Right forelimb (tissue), 1 donor: ENCODE measurements at places on chromosomes 5 and 9.

- no peak for DNase-seq
Observed at GRCh38 chr9:72839085-72839484, 113.8 kb downstream of the ALDH1A1 start.

- DNase-seq, result no peak
Observed at GRCh38 chr5:149041242-149041641, 21.6 kb downstream of the SH3TC2 start.

- no peak for DNase-seq
Observed at GRCh38 chr9:123407217-123407851, 51.3 kb downstream of the CRB2 start.

DNA sequence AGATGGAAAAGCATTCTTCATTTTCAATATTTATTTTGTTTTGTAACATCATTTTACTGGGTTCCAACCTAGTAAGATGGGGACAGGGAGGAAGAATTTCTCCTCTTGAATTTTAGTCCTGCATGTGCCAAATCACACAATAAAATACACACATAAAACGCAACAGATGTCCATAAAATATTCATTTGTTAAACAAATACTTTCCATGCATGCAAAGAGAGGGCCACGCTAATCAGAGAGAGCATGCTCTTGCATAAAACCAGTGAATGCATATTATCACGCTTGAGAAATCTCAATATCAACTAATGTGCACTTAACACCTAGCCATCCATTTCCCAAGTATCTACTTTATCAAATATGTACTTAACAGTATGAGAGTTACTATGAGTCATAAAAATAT is 212.6 kb upstream of the TARS1 start:
- no peak for DNase-seq

DNA sequence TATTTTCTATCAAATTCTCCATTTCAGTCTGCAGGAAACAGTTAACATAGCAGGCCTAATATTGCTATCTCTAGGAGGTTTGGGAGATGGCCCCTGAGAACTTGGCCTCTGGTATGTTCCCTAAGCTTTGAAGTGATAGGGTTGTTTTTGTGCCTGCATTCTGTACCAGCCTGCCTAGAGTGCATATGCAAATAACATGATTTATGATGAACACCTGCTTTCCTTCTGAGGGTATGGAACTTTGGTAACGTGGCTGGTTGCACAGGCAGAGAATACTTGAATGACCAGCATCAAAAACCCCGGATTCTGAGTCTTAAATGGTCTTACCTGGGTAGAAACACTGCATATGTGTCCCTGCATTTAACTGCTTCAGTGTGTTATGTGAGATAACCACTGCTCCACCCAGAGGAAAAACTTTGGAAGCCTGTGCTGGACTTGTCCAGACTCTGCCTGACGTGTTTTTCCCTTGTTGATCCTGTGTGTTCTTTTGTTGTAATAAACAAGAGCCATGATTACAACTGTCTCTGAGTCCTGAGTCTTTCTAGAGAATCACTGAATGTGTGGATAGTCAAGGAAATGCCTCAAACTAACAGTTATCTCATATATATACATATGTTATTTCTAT is 111.3 kb upstream of the ABCA1 start:
- DNase-seq, result no peak

- DNase-seq, result no peak
Observed at GRCh38 chr5:66344544-66344943, 200.4 kb downstream of the SREK1 start.

- no peak for DNase-seq
Observed at GRCh38 chr5:82975812-82976211, 101.4 kb downstream of the TMEM167A start.

GRCh38 chr5:10451137-10451824 is 9.6 kb downstream of the ROPN1L start:
- DNase-seq, result no peak

- DNase-seq, result no peak
Observed at GRCh38 chr5:171207256-171207847, 101.7 kb upstream of the TLX3 start.

DNA sequence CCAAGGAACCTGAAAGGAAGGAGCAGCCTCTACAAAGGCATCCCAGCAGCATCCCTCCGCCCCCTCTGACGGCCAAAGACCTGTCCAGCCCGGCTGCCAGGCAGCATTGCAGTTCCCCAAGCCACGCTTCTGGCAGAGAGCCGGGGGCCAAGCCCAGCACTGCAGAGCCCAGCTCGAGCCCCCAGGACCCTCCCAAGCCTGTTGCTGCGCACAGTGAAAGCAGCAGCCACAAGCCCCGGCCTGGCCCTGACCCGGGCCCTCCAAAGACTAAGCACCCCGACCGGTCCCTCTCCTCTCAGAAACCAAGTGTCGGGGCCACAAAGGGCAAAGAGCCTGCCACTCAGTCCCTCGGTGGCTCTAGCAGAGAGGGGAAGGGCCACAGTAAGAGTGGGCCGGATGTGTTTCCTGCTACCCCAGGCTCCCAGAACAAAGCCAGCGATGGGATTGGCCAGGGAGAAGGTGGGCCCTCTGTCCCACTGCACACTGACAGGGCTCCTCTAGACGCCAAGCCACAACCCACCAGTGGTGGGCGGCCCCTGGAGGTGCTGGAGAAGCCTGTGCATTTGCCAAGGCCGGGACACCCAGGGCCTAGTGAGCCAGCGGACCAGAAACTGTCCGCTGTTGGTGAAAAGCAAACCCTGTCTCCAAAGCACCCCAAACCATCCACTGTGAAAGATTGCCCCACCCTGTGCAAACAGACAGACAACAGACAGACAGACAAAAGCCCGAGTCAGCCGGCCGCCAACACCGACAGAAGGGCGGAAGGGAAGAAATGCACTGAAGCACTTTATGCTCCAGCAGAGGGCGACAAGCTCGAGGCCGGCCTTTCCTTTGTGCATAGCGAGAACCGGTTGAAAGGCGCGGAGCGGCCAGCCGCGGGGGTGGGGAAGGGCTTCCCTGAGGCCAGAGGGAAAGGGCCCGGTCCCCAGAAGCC is 30.8 kb downstream of the CD180 start:
- peak; percentile 86 for DNase-seq

GRCh38 chr5:56640763-56641406 is 174.5 kb upstream of the MAP3K1 start:
- DNase-seq, result no peak

DNA sequence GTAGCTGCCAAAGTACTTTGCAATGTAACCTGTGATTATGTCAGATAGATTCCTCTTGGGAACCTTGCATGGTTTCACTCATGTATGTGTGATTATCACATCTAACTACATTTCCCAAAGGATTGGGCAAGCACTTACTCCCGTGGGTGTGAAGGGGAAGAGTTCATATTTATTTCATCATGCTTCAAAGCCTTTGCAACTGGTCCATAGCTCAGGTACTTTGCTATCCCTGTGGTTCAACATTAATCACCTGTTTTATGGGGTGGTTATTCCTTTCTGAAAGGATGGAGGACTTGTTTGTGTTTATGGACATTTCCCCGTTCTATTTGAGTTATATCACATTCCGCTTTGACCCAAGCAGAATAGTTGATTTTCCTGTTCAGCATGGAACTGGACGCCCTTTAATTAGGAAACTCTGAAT is 13.6 kb upstream of the ERMP1 start:
- no peak for DNase-seq

GRCh38 chr5:164355267-164355830 is 849.9 kb downstream of the MAT2B start:
- no peak for DNase-seq

DNA sequence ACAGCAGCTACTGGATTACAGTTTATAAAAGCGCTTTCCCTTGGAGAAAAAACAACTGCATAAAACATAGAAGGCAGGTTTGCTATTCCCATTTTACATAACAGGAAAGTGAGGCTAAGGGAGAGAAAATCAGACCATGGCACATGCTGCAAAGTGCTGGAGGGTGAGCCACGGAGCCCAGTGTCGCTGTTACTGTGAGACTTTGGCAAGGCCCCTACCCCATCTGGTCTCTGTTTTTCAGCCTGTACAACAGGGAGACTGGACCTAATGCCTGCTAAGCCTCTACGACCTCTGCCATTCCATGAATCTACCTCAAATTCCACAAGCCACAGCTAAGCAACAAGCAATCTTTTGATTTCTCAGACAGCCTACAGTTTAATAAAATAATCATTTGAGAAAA is 139.2 kb downstream of the GABBR2 start:
- no peak for DNase-seq

GRCh38 chr9:130128251-130128650 is 44.0 kb upstream of the NCS1 start:
- no peak for DNase-seq

- no peak for DNase-seq
Observed at GRCh38 chr5:89156226-89156625, 273.2 kb upstream of the MEF2C start.

- no peak for DNase-seq
Observed at GRCh38 chr5:36666986-36667385, 60.6 kb downstream of the SLC1A3 start.

- peak; percentile 37 for DNase-seq
Observed at GRCh38 chr5:683551-684481, 9.3 kb downstream of the TPPP start.

DNA sequence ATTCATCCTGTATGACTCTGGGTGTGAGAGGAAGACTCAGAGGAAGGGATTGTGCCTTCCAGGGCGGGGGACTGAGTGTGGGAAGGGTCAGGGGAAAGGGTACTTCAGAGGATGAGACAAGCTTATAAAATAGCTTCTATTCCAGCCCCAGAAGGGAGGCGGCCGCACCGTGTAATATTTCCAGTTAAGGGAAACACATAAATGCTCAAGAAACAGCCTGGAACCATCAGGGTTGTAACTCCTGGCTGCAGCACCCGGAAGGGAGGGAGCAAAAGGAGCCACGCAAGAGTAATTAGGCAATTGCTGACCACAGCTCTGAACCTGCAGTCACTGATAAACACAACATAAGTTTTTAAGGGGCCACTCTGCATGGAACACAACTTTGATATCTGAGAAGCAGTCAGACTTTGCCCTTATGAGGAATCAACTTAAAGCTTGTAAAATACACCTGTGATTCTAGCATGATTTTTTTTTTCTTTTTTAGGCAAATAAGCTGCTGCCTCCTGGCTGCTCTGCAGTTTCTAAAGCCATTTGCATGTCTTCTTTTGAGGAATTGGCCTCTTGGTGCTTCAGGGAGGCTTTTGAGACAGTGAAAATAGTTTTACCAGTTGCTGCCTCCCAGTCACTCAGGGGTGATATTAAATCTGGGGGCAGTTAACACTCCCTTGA is 382.7 kb downstream of the ENC1 start:
- DNase-seq, result peak; percentile 61

DNA sequence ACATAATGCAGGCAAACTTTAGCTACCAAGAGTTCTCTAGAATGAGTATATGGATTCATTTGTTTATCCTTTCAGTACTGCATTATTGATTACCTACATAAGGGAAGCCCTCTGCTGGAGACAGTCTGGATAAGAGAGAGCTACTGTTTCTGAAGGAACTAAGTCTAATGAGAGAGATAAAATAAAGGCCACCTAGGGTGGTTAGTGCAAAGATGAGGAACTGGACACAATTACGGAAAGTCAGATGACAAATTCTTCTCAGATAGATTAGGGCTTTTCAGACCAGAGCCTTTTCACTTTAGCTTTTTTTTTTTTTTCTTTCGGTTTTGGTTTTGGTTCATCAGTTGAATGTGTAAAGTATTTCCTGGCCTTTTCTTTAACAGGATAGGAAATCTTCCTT is 31.3 kb downstream of the ISOC1 start:
- DNase-seq, result no peak

DNA sequence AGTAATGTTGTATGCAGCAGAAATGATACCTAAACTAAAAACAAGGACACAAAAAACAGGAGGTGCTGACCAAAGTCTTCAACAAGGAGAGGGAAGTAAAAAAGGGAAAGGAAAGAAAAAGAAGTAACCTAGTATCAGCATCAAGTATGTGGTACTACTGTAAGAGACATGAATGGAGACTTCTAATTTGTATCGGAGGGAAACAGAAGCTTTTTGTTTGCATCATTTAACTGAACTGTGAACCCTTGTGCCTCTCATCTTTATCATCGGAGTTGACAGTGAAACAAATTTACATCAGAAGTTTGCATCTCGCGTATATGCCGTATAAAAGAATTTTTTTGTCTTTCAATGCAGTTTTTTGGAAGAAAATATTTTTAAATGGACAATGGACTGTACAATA is 6.3 kb downstream of the SRP19 start:
- no peak for DNase-seq

GRCh38 chr9:20320921-20321320 is 301.4 kb downstream of the MLLT3 start:
- DNase-seq, result no peak

- DNase-seq, result no peak
Observed at GRCh38 chr5:28725001-28725400, 1686.6 kb upstream of the CDH9 start.

DNA sequence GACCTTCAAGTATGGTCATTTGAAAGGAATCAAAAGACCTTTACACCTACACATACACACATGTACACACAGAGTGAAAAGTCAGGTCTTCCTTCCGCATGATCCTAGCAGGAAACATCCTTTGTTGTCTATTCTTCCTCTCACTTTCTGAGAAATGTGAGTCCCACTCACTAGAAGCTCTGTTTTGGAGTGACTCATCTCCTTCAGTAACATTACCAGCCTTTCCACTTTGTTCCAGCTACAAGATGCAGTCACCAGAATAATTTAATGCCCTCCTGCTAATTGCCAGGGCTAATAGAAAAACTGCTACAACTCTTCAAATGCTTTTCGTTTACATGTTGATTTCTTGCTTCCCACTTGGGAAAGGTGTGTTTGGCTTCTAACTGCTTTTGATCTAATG is 417.3 kb downstream of the RASEF start:
- no peak for DNase-seq

DNA sequence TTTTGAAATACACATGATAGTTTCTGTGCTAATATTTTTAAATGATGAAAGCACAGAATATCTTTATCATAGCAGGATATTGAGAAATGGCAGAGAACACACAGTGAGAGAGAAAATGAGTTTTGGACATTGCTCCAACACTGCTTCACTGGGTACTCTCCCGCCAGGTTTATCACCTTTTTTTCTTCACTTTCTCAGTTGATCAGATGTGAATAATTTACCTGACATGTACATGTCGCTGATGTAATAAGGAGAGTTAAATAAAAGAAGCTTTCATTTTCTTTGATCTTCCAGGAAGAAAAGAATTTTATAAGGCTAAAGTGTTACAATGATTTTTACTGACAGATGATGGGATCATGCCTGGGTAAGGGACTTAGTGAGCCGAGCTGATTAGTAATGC is 134.5 kb downstream of the ALDH1A1 start:
- no peak for DNase-seq

GRCh38 chr5:52728686-52729085 is 59.0 kb upstream of the ITGA1 start:
- no peak for DNase-seq
